Activated CD8-positive, alpha-beta T cell treated with anti-CD3 and anti-CD28 coated beads, Interleukin-2, amount 10 ng/mL, durations not matched to agents 7 days and 5 days (primary cell): ENCODE measurements at places on chromosomes 7 and 10.

DNA sequence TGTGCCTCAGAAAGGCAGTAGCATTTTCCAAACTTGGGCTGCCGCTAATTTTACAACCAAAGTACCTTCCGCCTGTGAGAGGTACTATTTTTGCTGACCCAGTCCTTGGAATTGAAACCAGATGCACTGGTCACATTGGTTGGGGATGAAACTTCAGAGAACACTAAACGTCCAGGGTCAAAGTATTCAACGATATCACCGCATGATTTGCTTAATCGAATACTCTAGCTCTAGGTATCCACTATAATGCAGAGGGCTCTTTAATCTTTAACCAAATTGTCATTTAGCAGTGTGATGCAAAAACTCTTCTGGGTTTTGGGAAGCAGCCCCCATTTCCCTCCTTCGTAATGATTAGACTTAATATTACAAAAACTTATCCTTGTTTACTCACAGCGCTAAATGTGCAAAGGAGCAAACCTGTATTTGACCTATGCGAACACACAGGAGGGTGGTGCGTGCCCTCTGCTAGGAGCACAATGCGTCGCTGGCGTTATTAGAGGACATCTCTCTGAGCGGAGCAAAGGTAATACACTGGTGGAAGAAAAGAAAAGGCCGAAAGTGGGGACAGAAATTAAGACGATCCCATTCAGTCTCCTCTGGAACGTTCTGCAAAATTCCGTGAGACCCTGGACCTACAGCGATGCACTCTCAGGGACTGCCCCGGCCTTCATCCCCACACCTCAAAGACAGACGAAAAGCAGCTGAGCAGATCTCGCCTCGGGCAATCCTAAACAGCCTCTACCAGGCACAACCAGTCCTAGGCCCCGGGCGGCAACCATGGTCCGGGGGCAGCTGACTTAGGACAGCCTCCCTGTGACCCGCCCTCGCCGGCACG lies 916 bp upstream of the EEPD1 start:
- H3K27me3 ChIP-seq: peaks cover 5% of the 10 kb centered on the region
- H3K27ac ChIP-seq: no peak overlapping the region
- H3K36me3 ChIP-seq: no peaks in the 10 kb centered on the region
- no peak for DNase-seq
- peaks cover 6% of the 10 kb centered on the region for H3K4me1 ChIP-seq

DNA sequence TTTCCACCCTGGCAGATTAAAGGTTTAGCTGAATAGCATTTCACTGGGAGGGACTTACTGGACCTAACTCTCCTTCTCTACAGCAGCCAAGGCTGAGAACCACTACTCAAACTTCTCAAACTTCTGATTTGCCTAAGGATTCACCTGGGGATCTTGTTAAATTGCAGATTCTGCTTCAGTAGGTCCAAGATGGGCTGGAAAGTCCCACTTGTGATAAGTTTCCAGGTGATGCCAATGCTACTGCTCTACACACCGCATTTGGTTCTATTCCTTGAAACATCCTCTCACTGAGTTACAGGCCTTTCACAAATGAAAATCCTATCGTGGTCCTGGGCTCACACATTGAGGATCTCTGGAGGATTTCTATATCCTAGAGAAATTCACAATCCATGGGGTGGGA lies 147.9 kb downstream of the CHCHD3 start:
- no peaks in the 10 kb centered on the region for H3K27me3 ChIP-seq
- H3K36me3 ChIP-seq: peaks cover 10% of the 10 kb centered on the region
- DNase-seq: no peak
- H3K4me3 ChIP-seq: no peak overlapping the region

GRCh38 chr10:124505279-124505678 lies 43.7 kb downstream of the LHPP start:
- H3K36me3 ChIP-seq: peaks cover 13% of the 10 kb centered on the region
- H3K4me3 ChIP-seq: no peak overlapping the region
- no peak overlapping the region for H3K27ac ChIP-seq
- no peaks in the 10 kb centered on the region for H3K4me1 ChIP-seq
- no peak for DNase-seq

DNA sequence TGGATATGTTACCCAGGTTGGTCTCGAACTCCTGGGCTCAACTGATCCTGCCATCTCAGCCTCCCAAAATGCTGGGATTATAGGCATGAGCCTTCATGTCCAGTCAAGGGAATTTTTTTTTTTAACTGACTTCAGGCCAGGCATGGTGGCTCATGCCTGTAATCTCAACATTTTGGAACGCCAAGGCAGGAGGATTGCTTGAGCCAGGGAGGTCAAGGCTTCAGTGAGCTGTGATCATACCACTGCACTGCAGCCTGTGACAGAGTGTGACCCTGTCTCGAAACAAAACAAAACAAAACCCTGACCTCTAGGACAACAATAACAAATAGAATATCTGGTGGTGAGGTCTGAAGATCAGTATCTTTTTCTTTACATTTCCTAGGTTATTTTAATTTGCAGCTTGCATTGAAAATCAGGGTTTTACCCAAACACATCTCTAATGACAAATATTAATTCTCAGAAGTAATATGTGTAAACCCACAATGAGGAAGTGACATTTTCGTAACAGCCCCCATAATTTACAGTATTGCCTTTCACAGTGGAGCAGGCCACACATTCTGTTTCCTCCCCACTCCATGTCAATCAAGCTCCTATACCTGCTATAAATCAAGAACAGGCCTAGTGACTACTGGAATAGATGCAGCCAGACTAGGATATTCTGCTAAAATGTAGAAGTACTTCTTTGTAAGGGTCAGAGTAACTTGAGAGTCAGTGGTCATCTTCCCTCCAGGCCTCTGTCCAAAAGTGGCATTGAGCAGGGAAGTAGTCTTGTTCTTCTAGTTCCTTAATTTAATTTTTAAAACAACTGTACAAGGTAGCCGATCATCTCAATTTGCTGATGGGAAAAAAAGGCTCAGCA lies 43.3 kb upstream of the ECHDC3 start:
- no peaks in the 10 kb centered on the region for H3K36me3 ChIP-seq
- peaks cover 20% of the 10 kb centered on the region for H3K4me1 ChIP-seq
- H3K27ac ChIP-seq: no peak overlapping the region
- H3K4me3 ChIP-seq: no peak overlapping the region
- peaks cover 17% of the 10 kb centered on the region for H3K27me3 ChIP-seq

DNA sequence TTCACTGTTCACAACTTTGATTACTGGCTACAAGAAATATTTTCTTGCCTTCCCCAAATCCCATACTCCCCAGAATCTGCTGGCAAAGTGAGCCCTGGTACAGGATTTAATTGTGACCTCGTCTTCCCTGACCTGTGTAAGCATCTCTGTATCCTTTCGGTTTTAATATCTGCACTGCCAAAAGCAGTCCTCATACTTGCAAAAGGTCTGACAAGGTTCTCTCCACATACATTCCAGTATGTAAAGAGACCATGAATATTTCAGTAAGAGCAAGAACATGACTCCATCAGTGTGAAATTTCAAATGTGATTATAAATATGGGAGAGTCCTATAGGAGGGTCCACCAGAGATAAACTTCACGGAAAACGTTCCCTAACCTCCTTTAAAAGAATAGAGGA lies 134.0 kb upstream of the TCF7L2 start:
- peaks cover 26% of the 10 kb centered on the region for H3K4me1 ChIP-seq
- peaks cover 8% of the 10 kb centered on the region for H3K36me3 ChIP-seq
- no peak overlapping the region for H3K27ac ChIP-seq
- no peak for DNase-seq
- no peaks in the 10 kb centered on the region for H3K27me3 ChIP-seq

DNA sequence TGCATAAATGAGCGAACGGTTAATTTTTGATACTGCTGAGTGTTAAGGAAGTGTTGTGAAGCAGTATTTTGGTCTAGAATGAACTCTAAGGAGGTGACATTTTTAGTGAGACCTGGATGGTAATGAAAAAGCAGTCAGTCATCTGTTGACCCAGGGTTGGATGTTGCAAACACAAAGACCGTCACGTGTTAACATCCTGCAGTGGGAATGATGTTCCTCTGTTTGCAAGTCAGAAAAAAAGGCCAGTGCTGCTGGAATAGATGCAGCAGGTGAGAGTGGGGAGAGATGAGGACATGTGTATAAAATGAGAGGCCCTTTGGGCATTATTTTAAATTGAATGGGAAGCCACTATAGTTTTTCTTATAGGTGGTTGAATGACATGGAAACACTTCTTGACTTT lies 39.3 kb downstream of the INSYN2A start:
- H3K4me1 ChIP-seq: no peaks in the 10 kb centered on the region
- H3K27me3 ChIP-seq: no peaks in the 10 kb centered on the region
- H3K27ac ChIP-seq: no peak overlapping the region

- H3K27me3 ChIP-seq: peaks cover 91% of the 10 kb centered on the region
- H3K27ac ChIP-seq: no peak overlapping the region
- peaks cover 46% of the 10 kb centered on the region for H3K4me1 ChIP-seq
- H3K4me3 ChIP-seq: peak overlapping the region; percentile 58
Measured at GRCh38 chr10:99534939-99535763, 2.4 kb downstream of the NKX2-3 start.

DNA sequence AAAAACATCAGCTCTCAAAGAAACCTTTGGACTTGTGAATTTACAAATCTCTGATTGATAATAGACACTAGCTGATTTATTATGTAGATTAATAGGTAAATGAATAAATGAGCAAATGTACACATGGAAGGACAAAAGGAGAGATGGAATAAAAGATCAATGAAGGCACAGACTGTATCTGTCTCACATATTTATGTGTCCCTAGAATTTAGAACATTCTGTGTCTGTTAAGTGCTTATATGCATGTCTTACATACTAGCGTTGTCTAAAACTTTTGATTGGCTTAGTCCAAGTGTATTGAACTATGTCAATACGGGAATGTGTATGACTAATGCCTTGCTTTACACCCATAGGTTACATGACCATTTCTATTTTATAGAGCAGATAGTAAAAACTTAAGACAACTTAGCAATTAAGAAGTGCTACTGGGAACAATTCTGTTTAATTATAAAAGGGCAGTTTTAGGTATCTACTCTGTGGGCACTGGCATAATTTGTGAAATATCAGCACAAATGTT lies 140.3 kb downstream of the PLXDC2 start:
- no peak for DNase-seq
- H3K27me3 ChIP-seq: no peaks in the 10 kb centered on the region
- H3K4me3 ChIP-seq: no peak overlapping the region
- H3K27ac ChIP-seq: no peak overlapping the region
- no peaks in the 10 kb centered on the region for H3K36me3 ChIP-seq

DNA sequence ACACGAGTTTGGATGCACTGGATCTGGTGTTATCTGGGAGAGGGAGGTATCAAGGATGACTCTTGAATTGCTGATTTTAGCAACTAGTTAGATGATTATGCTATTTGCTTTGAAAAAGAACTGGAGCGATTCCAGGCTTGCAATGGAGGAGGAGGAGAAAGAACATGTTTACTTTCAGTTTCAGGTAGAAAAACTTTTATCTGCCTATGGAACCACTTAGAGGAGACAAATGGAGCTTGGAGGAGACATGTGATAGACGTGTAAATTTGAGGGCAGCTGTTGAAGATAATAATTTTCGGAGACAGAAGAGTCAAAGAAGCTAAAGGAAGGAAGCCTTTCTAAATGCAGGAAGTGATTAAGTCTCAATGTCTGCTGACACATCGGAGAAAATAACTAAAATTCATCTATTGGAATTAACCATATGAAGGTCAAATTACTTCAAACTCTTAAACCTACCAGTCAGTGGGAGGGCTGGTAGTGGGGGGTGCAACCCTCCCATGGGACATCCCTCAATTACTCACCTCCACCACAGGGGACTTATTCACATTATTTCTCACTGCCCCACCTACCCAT lies 56.4 kb upstream of the GNAI1 start:
- DNase-seq: no peak
- H3K27me3 ChIP-seq: no peaks in the 10 kb centered on the region
- H3K4me3 ChIP-seq: peak overlapping the region; percentile 60
- H3K36me3 ChIP-seq: no peaks in the 10 kb centered on the region
- peak overlapping the region; percentile 7 for H3K27ac ChIP-seq

- H3K4me3 ChIP-seq: no peak overlapping the region
- no peaks in the 10 kb centered on the region for H3K27me3 ChIP-seq
- peaks cover 31% of the 10 kb centered on the region for H3K36me3 ChIP-seq
- H3K27ac ChIP-seq: no peak overlapping the region
- peaks cover 15% of the 10 kb centered on the region for H3K4me1 ChIP-seq
Measured at GRCh38 chr7:127745445-127745844, 93.5 kb downstream of the SND1 start.

GRCh38 chr10:49225218-49225876 lies 37.2 kb upstream of the TMEM273 start:
- DNase-seq: no peak
- no peak overlapping the region for H3K4me3 ChIP-seq
- H3K36me3 ChIP-seq: no peaks in the 10 kb centered on the region
- H3K27ac ChIP-seq: no peak overlapping the region
- H3K4me1 ChIP-seq: no peaks in the 10 kb centered on the region

GRCh38 chr10:92873029-92873428 lies 24.7 kb downstream of the EXOC6 start:
- no peak for DNase-seq
- H3K36me3 ChIP-seq: no peaks in the 10 kb centered on the region
- H3K4me3 ChIP-seq: no peak overlapping the region
- peaks cover 18% of the 10 kb centered on the region for H3K4me1 ChIP-seq
- H3K27me3 ChIP-seq: no peaks in the 10 kb centered on the region
- H3K27ac ChIP-seq: no peak overlapping the region

GRCh38 chr10:4162571-4163286 lies 377.7 kb upstream of the KLF6 start:
- H3K27me3 ChIP-seq: no peaks in the 10 kb centered on the region
- no peaks in the 10 kb centered on the region for H3K4me1 ChIP-seq
- DNase-seq: no peak
- H3K36me3 ChIP-seq: no peaks in the 10 kb centered on the region

- no peaks in the 10 kb centered on the region for H3K36me3 ChIP-seq
- DNase-seq: no peak
- H3K27ac ChIP-seq: no peak overlapping the region
- no peaks in the 10 kb centered on the region for H3K27me3 ChIP-seq
- H3K4me1 ChIP-seq: no peaks in the 10 kb centered on the region
Measured at GRCh38 chr10:57249615-57250281, 888.7 kb upstream of the ZWINT start.

DNA sequence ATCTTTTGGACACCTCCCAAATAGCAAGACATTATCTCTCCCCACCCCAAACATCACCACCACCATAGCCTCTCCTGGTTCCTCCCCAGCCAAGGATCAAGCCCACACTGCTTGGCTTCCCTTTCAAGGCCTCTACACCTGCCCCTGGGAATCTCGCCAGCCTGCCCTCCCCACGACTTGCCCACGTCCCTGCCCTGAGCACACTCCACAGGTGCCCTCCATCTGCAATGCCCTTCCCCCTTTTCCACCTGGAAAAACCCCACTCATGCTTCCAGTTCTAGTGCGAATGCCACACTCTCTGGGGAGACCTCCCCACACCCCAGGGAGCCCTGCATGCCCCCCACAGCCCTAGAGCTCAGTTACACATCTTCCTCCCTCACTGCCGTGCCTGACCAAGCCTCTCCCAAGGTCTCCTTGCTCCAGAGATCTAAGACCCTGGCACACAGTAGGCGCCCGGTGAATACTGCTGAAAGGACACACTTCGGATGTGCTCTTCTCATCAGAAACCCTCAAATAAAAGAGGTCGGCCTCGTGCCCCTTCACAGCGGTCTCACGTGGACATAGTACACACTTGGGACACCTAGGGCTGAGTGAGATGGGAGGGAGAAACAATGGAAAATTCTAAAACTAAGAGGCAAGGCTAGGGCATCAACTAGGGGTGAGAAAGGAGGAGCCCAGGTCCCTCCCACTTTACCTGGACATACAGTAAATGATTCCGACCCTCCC lies 91.4 kb downstream of the DLG5 start:
- no peak for DNase-seq
- no peak overlapping the region for H3K4me3 ChIP-seq
- H3K36me3 ChIP-seq: no peaks in the 10 kb centered on the region
- no peaks in the 10 kb centered on the region for H3K27me3 ChIP-seq

GRCh38 chr10:48574322-48574796 lies 30.5 kb downstream of the ARHGAP22 start:
- peaks cover 20% of the 10 kb centered on the region for H3K27me3 ChIP-seq
- H3K4me3 ChIP-seq: no peak overlapping the region
- H3K4me1 ChIP-seq: no peaks in the 10 kb centered on the region
- no peaks in the 10 kb centered on the region for H3K36me3 ChIP-seq
